Naive thymus-derived CD4-positive, alpha-beta T cell (primary cell): ENCODE measurements at places on chromosomes 1 and 21. TPM values are rescaled to one million over a fixed set of nuclear protein-coding genes. Genes with fewer than 3 reads are reported as not detected.

The DIO1 gene
- not detected for total RNA-seq

The TDRD5 gene
- total RNA-seq = not detected

The POLR3GL gene
- total RNA-seq = 23.5 and 26.7 TPM in 2 replicates

The IER5 gene
- total RNA-seq = 56.2 TPM

The KCNH1 gene
- not detected for total RNA-seq

The CDK11A gene
- total RNA-seq = 198 TPM

The PDZK1IP1 gene
- total RNA-seq = not detected

The KRTAP11-1 gene
- not detected for total RNA-seq

The AADACL3 gene
- total RNA-seq = not detected in 2 replicates

The FCGR2B gene
- 2.2 TPM for total RNA-seq

The DCLRE1B gene
- 13.6 and 15.1 TPM in 2 replicates for total RNA-seq

The E2F2 gene
- not detected for total RNA-seq

The PPIAL4G gene
- 0.37 TPM for total RNA-seq

The OLFML3 gene
- total RNA-seq = 0.38 and 0.51 TPM in 2 replicates

The CELA3B gene
- total RNA-seq = not detected

The CFAP126 gene
- not detected in 2 replicates for total RNA-seq

The DCDC2B gene
- total RNA-seq = not detected in 2 replicates

The LIPI gene
- total RNA-seq = not detected in 2 replicates

The CELF3 gene
- not detected for total RNA-seq

The UMODL1 gene
- total RNA-seq = 0.34 TPM

The ARTN gene
- total RNA-seq = 0.48 and 0.68 TPM in 2 replicates

The FLG2 gene
- total RNA-seq = not detected

The ANGPTL1 gene
- total RNA-seq = not detected

The TARS2 gene
- 36.4 and 43.3 TPM in 2 replicates for total RNA-seq

The ZMYND12 gene
- total RNA-seq = 1.2 TPM

The SPATA45 gene
- not detected for total RNA-seq

The CR2 gene
- 4.2 TPM for total RNA-seq

The CYP4Z1 gene
- total RNA-seq = not detected

The TMCO2 gene
- not detected for total RNA-seq

The HES3 gene
- total RNA-seq = not detected

The NR1I3 gene
- not detected in 2 replicates for total RNA-seq

The UBL4B gene
- not detected for total RNA-seq

The GRIK3 gene
- total RNA-seq = not detected

The CHAF1B gene
- total RNA-seq = 1.6 TPM

The FCRLA gene
- total RNA-seq = not detected in 2 replicates

The RGS18 gene
- total RNA-seq = 22.3 TPM

The L1TD1 gene
- 0.11 TPM for total RNA-seq

The NGF gene
- total RNA-seq = not detected

The ARMH1 gene
- total RNA-seq = 71.8 TPM

The CSF3R gene
- total RNA-seq = 1.3 TPM

The TRAF3IP3 gene
- 736 TPM for total RNA-seq

The ETV3L gene
- not detected for total RNA-seq

The DCST1 gene
- 0.19 TPM for total RNA-seq

The PGLYRP3 gene
- total RNA-seq = not detected in 2 replicates

The KRTAP7-1 gene
- not detected for total RNA-seq

The FAM229A gene
- 9.6 and 11.9 TPM in 2 replicates for total RNA-seq

The SYT6 gene
- not detected for total RNA-seq

The RGSL1 gene
- 0.69 TPM in 1 of 2 replicates, not detected in the other for total RNA-seq

The KPRP gene
- not detected for total RNA-seq
